NCI-H1417 treated with DMSO at 0.1 percent for 48 hours (cell line): ENCODE measurements at places on chromosomes 13 and 19.

GRCh38 chr19:47109541-47110375, 3.8 kb downstream of the ZC3H4 start:
- no peak for DNase-seq

- DNase-seq: no peak
These were observed 6.1 kb upstream of the NANOS3 start for GRCh38 chr19:13870873-13871272.

DNA sequence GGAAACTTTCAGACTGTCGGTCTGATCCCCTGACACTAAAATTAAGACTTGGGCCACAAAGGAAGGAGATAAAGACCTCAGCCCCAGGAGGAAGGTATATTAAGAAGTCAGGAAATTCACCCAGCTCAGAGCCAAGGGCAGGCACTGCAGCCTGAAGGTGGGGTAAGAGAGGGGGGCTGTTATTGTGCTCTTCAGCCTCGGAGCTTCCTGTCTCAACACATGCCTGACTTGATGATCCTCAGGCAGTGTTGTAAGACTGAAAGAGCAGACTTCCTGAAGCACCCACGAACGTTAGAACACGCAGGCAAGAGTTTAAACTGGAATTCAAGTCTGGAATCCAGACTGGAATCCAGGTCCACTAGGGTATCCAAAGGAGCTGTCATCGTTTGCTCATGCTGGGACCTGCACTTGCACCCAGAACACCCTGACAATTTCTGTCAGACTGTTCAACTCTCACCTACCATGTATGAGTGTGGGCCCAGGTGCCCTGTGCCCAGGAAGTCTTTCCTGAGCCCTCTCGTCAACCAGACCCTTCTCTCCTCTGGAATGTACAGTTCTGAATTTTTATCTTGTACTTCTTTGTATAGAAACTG, 10.7 kb upstream of the FLT1 start:
- DNase-seq: no peak

DNA sequence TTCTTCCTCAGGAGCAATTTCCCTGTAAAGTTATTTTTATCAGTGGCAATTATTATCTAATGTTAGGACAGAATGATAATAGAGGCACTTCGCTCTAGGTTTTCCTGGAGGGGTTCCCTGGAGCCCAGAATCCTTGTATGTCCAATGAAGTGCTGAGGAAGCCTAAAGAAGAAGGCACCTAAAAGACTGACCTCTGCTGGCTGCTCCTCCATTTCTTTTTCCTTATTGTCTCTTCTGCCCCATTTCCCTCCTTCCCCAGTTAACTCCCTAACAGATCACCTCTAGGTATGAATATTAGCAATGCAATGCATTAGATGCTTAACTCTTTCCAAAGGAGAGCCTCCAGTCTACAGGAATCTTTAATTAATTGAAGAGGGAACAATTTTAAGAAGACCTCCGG, 985.4 kb downstream of the DIAPH3 start:
- DNase-seq: no peak

DNA sequence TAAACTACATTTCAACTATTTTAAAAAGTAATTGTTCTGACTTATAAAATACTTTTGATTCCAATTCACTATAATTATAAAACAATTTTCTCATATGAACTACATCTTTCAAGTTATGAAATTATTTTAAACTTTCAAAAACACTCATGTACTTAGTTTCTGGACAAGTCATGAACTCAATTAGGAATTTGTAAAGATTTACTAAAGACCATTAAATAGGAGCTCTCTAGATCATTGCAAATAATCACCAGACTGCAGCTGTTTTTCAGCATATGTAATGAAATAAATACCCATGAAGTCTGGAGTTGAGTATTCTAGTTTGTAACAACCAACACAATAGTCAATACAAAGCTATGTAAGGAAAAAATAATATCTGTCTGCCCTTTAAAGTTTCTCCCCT, 605.1 kb upstream of the MIR17HG start:
- DNase-seq: no peak

DNA sequence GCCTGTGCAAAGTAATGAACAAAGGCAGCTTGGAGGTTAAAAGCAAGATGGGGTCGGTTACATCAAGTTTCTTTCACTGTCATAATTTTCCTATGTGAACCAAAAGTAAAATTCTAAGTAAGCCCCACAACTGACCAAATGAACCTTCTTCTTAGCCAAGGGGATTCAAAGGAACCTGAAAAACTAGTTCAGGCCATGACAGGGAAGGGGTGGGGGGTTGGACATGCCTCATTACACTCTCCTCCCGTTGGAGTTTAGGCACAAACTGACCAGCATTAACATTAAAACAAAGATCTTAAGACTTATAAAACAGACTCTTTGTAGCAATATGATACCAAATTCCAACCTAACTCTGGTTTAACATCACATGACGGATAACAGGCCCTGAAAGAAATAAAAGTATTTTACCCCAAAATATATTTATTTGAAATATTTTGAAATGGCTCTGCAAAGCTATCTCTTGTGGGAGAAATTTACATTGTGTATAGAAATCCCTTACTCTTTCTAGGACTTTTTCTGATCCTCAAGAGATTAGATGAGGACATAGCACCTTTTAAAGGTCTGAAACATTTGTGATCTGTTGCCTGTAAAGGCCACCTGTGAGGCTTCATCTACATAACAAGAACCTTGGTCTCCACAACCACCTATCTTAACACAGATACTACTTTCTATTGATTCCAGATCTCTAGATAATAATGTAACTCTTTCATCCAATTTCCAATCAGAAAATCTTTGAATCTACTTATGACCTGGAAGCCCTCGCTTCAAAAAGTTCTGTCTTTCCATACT, 1829.0 kb upstream of the MIR17HG start:
- DNase-seq: no peak

DNA sequence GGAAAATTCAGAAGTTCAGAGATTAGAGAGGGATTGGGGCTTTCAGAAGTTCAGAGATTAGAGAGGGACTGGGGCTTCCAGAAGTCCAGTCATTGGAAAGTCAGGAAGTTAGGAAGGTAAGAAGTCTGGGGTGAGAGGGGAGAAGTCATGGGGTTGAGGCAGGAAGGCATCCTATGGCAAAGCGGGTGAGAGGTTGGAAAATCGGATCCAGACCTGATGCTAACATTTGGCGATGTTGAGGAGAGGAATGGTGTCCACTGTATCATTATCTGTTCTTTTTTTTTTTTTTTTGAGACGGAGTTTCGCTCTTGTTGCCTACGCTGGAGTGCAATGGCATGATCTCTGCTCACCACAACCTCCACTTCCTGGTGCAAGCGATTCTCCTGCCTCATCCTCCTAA, 11.1 kb downstream of the SYT3 start:
- DNase-seq: no peak

DNA sequence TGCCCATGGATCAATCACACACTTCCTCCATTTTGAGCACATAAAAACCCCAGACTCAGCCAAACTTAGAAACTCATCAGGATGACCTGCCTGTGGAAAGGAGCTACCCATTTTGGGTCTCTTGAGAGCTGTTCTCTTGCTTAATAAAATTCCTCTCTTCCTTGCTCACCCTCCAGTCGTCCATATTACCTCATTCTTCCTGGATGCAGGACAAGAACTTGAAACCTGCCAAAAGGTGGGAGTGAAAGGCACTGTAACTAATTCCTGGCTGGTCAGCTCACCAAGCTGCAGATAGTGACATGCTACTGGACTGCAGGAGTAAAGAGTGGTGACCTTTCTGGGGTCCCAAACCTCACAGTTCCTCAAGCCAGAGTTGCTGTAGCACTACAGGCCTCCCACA, 20.2 kb downstream of the LIG4 start:
- no peak for DNase-seq

GRCh38 chr13:46743191-46743590, 53.8 kb downstream of the ESD start:
- DNase-seq: no peak

DNA sequence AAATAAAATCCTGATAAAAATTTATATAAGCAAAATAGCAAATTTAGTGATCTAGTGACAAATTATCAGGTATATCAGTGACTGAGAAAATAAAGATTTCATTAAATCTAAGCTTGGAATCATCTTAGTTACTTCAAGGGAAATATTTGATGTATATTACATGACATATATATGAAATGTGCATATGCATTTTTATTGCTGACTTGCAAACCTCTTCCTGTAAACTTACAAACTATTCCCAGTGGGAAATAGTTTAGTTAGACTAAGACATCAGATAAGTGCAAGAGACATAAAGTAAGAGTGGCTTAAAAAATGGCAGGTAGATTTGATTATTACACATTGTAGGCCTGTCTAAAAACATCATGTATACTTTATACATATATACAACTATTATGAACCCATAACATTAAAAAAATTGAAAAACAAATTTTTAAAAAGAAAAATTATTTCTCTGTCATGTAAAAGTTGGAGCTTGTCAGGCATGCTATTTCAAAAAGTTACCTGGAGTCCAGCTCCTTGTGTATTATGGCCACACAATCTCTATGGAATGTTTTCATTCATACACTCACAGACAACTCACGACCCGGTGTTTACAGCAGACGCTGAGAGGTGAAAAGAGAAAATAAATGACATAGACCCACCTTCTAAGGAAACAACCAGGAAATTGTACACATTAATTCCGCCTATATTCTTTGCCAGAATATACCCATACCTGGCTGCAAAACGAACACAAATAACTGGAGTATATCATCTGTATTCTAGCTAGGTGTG, 724.5 kb downstream of the SLITRK6 start:
- no peak for DNase-seq

GRCh38 chr13:94325650-94326049, 153.8 kb downstream of the DCT start:
- DNase-seq: no peak

DNA sequence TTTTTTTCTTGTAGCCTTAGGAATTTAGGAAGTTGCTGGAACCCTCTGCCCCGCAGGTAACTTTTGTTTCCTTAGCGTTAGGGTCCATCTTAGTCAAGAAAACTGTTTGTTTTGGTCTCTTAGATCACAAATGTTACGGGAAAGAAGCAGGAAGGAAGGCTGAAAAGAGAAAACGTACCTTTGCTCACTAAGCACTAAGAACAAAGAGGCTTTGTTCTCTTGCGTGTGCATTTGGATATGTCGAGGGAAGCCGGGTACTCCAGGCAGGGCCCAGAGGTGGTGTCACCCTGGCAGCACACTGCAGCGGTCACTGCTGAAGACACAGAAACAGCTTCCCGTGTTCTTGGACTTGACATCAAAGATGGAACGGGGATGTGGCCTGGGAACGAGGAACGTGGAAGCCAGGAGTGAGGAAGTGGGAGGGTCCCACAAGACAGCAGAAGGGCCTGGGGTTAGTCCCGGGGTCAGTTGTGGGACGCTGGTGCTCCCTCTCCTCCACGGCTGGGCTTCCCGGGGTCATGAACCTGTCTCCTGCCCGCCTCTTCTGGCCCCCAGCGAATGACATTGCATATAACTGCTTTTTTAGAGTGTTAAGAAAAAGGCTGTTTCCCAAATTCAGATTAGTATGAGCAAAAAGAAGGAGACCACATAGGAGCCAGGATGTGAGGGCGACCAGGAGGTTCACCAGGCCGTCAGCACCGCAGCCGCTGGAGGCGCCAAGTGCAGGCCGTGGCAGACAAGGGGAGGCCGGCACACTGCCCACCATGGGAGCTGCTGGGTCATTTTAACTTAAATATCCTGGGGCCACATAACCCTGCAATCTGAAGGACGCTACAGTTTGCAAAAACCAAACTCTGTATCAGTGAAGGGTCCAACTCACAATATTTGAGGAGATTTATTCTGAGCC, 31.6 kb downstream of the ATP11A start:
- no peak for DNase-seq

GRCh38 chr19:3655402-3656072, 28.9 kb upstream of the CACTIN start:
- no peak for DNase-seq

DNA sequence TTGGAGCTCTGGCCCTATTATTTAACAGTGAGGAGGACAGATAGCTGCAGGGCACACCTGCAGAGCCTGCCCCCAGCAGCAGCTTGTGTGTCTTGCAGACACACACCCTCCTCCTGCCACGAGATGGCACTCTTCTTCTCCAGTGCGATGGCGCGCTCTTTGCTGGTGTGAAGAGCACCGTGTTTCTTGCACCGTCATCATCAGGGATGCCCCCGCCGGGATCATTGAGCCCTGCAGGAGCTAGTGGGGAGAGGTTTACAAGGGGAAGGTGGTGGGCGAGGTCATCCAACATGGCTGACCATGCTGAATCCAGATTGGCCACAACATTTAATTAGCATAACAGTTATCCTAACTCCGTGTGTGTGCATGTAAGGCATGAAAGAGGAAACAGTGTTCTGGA, 105.6 kb downstream of the RAB20 start:
- peak; percentile 82 for DNase-seq

GRCh38 chr13:44648392-44649103, 72.4 kb upstream of the TSC22D1 start:
- no peak for DNase-seq

DNA sequence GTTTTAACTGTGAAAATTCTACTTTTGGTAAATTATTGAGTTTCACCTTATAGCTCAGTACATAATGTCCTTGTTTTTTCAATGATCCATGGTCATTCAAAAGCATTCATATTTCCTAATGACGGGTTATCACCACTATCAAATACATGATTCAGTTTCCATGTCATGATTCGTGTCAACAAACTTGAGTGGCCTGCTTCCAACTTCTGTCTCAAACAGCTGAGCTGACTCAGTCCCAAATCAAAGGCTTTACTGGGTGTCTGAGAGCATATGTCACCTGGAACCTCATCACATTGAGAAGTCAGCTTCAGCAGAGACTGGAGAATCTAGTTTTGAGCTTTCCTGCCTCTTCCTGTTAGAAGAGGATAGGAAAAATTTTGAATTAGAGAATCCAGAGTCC, 40.3 kb upstream of the SGCG start:
- DNase-seq: no peak

GRCh38 chr19:43560687-43561086, 14.6 kb downstream of the XRCC1 start:
- no peak for DNase-seq

- DNase-seq: no peak
These were observed 30.3 kb upstream of the PDCD5 start for GRCh38 chr19:32550666-32551065.

DNA sequence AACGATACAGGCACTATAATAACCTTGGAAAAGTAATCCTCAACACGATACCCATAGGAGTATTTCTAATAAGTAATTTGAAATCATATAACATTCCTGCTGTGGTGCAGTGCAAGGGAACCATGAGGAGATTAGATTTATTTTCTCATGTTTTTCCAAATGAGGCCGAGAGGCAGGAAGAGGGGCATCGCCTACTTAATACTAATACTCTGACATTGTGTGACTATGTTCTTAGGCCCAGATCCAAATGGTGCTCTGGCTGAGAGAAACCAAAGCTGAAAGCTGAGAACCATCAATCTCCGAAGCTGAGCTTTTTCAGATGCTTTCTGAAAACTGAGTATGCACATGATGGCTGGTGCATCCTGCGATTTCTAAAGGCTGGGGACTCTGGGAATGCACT, 248.0 kb upstream of the MAB21L1 start:
- DNase-seq: no peak
